ENCODE measurements at places on chromosomes 2 and 18.

- no peak for DNase-seq
These were observed 45.9 kb upstream of the ITGA4 start for GRCh38 chr2:181411105-181411849.

DNA sequence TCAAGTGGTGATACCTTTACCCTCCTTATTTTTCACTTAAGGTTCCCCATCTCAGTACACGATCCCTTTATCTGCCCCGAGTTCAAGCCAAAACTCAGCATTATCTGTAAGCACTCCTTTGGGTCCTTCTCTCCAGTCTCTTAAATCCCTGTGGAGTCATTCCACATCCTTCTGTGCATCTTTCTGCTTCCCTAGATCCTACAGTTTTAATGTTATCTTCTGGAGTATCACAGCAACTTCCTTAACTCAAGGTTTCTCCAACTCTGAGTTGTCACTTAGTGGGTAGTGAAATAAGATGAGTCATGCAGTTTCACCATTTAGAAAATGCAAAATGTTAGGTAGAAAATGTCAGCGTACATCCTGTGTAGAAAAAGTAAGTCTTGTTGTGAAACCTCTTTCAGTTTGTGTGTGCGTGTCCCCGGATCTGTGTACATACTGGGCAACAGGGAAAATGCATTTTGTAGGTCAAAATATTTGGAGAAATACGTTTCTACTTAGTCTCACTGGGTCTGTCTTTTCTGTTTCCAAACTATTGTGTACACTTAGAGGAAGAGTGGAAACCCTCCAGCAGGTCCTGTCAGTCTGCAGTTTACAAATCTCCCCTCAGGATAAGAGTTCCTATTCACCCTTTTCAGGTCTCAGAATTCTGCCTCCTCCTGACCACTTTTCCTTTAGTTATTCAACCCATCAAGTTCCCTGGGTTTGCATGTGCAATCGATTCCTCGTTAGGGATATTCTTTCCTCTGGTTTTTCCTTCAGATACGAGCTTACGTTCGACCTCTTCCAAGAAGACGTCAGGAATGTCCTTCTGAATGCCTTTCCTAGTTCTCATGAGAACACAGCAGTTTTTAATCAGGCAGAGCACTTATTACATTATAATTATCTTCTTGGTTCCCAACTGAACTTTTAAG lies 154.8 kb downstream of the TGIF1 start:
- DNase-seq: peak; percentile 83

DNA sequence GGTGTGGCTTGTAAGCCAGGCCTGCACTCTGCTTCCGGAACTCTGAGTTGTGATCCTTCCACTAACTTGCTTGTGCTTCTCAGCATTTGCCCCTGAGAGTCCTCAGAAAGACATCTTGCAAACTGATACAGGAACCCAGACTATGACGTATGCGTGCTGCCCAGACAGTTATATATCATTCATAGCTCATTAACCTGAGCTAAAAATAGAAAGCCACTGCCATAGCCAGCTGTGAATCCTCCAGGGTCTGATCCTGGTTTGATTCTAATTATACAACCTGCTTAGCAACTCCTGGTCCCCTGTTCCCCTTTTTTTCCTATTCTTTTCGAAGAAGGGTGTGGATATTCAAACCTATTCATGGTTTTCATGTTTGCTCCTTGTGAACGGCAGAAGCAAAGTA lies 63.7 kb downstream of the MARCHF4 start:
- DNase-seq: no peak

DNA sequence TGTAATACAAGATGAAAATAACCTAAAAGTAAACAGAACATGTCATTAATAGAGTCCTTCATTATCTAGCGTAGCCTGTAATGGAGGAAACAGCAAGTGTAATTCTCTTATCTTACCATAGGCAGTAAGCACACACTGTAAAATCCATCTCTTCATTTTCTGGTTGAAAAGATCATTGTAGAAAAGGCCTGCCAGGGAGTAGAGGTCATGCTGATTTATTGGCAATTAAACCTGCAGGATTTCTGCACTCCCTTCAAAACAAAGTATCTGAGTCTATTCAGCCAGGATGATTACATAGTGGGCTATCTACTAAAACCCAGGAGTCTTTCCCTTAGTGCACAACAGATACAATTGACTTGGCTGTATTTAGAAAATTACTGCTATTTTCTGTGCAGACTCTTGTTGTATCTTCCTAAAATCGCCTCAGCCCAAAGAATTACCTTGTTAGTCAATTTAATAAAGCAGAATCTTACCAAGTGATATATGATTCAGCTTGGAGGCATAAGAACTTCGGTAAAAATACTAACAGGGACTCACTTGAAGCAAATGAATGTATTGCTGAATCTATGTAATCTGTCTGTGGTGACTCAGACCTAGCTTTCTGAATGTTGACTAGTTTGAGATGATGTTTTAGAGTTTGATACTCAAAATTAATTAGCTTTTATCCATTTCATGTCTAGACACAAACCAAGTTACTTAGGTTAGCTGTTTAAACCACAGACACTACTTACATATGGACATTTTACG lies 250.4 kb upstream of the STON1 start:
- DNase-seq: no peak

GRCh38 chr18:59067873-59068272 lies 71.8 kb upstream of the SEC11C start:
- DNase-seq: no peak

- no peak for DNase-seq
These were observed 57.2 kb downstream of the SPTBN1 start for GRCh38 chr2:54513363-54513715.

DNA sequence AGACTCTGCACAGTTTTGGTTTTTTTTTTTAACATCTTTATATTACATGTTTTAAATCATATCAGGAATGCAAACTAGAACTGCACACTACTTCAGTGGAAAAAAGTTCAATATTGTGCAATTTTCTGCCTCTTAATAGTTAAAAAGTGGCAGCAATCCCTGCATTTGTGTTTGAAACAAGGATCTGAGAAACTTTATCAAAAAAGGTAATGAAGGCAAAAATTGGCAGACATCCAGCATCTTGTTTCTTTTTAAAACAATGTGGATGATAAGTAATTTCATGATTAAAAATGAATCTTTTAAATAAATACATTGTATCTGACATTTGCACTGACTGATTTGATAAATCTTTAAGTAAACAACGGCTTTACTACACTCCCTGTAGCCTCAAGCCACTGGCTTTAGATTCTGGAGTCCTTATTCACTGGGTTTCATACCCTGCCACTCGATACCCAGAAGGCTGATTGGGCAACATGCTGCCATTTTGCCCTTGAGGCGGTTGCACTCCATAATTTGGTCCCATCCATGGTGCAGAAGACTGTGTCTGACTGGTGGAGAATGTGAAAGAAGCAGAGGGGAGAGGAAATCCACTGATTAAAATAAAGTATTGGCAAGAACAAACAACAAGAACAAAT lies 21.6 kb upstream of the C2orf42 start:
- no peak for DNase-seq

DNA sequence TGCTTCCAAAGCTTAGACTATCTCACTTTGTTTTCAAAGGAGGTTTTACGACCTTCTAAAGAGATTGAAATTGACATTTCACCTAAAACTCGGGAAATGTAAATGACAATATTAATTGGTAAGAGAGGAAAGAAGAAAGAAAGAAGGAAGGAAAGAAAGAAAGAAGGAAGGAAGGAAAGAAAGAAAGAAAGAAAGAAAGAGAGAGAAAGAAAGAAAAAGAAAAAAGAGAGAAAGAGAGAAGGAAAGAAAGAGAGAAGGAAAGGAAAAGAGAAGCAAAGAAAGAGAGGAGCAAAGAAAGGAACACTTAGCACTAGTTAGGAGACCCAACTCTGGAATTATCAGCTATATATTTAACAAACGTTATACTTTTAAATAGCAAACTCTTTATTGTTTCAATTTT lies 3.7 kb downstream of the GKN1 start:
- no peak for DNase-seq

DNA sequence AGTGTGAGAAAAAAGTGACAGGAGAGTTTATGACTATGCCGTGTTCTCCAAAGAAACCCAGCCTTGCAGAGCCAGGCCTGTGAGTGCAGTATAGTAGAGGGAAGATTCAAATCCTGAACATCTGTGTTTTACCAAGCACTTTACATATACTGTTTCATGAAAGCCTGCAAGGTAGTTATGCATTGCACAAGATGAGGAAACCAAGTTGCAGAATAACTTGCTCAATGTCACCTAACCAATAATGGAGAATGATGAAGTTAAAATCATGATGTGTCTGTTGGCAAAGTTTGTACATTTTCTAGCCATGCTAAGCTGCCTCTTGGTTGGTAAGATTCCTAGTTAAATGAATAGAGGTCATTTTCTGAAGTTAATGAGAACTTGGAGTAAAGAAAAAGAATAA lies 29.3 kb downstream of the SYT4 start:
- no peak for DNase-seq

GRCh38 chr2:99727199-99727598 lies 237.4 kb upstream of the REV1 start:
- DNase-seq: no peak

DNA sequence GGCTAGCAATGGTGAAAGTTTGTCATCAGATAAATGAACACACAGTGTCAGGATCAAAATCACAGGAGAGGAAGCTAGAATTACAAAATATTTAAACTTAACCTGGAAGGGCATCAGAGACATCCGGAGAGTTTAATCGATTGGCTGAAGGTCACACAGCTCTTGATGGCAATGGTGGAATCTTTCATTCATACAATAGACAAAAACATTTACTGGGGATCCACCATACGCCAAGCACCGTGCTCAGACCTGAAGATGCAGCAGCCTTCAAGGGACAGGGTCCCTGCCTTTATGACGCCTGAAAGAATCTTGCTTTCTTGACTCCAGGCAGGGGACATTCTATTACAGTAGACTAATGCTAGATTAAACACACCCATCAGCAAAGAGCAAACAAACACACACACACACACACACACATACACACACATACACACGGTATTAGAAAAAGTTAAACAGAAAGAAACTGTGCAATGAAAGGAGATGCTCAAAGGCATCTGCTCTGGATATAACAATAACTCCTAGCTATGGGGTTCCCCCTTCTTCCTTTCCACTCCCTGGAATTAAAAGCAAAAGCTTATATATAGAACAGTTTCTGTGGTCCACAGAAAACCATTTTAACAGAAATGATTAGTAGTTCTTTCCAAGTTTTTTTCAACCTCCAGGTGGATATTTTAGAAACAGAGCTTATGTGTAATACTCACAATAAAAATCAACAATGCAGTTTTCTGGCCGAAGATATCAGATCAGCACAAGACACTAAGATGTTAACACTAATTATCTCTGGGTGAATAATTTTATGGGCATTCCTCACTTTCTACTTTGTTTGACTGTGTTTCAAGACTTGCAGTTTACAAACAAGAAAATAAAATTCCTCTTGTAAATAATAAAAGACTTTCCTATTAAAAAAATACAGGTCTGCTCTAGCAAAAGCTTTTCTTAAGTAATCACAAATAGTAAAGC lies 151.7 kb downstream of the ANKRD44 start:
- DNase-seq: no peak

GRCh38 chr2:13543550-13543949 lies 826.8 kb downstream of the TRIB2 start:
- no peak for DNase-seq

DNA sequence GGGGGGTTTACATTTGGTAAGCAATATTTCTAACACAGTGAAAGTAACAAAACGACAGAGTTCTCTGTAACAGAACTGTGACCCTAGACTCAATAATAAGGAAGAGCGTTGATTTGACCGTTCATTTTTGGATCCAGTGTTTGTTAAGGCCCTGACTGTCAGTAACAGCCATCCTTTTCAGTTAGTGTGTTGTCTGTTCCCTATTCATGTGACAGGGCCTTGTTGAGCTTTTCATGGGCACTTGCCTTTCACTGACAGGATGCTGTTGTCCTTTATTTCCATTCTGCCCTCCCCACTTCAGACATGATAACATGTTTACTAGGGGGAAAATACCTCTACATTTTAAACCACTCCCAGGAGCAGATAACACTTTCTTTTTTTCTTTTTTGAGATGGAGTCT lies 45.8 kb downstream of the MAP4K4 start:
- DNase-seq: no peak

DNA sequence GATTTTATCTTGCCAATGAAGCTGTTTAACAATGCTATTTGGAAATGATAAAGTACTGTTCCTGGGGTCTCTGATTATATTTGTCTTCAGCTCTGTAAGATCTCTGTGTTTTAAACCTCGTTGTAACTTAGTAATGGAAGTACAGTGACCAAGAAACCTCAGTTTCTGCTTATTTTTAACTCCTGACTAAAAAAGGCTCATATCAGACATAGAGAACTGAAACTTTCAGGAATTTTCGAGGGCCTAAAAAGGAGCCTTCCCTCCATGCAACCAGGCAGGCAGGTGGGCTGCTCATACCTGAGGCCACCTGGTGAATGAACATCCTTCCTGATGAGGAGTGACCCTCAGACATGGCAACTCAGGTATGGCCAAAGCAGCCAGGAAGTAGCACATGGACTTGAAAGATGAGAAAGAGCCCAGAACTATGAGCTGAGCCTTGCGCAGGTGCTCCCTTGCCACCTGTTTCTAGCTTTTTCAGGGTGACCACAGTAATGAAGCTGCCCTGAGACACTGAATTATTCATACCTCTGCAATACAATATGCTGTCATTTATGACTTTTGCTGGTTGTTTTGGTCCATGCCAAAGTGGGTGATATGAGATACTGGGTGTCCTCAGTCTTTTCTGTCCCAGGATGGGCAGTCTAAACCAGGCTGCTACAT lies 23.9 kb downstream of the MYO3B start:
- no peak for DNase-seq
